Activated CD4-positive, alpha-beta T cell treated with anti-CD3 and anti-CD28 coated beads, Interleukin-2, amount 10 ng/mL, durations not matched to agents 24 days and 14 days (primary cell): ENCODE measurements at places on chromosomes 3 and 15.
A peak's percentile ranks its signal among the peaks of the same experiment; 100 is the strongest.

DNA sequence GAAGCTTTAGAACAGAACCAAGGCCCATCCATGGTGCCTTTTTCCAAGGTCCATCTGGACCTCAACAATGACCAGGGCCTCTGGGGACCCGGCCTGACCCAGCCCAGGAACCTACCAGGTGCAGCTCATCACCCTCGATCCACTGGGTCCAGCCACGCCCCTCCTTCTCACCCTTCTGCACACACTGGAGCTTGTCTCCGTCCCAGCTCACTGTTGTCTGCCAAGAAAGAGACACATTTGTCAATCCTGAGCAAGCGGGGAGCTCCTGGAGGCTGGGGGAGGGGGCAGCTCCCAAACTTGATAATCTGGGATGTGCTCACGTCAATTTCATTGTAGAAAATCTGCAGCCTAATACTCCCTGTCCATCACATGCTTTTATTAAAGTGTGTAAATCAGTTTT is 21.2 kb downstream of the RBP1 start:
- DNase-seq: peak; percentile 17

DNA sequence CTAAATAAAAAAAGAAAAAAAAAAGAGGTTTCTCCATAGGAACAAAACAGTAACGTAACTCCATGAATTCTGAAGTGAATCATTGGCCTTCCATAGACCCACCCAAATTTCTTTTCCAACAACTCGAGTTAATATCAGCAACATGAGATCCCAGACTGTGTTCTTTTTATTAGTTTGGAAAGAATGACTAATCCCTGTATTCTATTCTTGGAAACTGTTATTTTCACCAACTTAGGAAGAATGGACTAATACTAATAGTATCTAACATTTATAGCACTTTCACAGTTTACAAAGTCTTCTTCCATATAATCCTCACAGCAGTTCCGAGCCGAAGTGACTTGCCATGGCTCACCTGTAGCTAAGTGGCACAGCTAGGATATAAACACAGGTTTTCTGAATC is 72.7 kb upstream of the SLC4A7 start:
- DNase-seq: no peak

GRCh38 chr15:38389924-38390542 is 63.9 kb upstream of the FAM98B start:
- peak; percentile 89 for DNase-seq

GRCh38 chr15:62868507-62868906 is 174.0 kb upstream of the TPM1 start:
- DNase-seq: no peak

DNA sequence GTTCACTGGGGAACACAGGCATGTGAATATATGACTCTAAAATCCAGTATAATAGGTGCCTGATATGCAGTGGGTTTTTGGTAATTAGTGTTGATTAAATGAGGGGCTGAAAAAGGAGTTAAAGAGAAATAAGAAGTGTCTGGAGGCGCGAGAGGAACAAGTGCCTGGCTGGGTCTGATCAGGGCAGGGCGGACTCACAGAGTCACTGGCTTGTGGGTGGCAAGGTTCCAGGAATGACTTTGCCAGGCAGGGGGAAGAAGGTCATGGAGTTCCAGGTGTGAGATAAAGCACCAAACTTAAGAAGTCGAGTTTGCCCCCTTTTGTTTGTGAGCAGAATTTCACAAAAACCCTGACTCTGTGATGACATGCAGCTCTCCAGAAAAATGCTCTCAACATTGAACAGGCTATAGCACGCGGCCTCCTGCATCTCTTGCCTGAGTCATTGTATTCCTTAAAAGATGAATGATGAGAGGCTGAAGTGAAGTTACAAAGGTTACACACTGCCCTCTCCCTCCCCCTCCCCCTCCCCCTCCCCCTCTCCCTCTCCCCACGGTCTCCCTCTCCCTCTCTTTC is 63.0 kb upstream of the LMCD1 start:
- no peak for DNase-seq

DNA sequence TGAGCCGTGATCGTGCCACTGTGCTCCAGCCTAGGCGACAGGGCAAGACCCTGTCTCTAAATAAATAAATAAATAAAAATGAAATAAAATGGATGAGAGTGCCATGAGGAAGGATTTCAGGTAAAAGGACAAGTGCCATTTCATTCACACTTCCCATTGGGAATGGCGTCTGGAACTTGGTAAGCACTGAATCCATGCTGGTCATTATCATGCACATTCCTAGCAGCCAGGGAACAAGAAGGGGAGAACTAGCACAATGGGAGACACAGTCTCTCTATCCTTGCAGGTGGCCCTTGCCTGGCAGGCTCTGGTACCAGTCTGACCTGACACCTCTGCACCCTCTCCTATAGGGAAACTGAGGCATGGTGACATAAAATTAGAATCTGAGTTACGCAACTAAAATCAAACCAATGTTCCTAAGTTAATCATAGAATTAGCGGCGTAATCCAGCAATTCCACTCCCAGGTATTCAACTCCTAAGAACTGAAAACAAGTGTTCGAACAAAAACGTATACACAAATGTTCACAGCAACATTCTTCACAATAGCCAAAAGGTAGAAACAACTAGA is 70.8 kb upstream of the MFGE8 start:
- DNase-seq: no peak

GRCh38 chr3:34571714-34572113 is 773.3 kb downstream of the PDCD6IP start:
- DNase-seq: no peak

- no peak for DNase-seq
Observed at GRCh38 chr15:45326741-45327140, 51.6 kb downstream of the GATM start.

GRCh38 chr3:5278666-5279065 is 91.2 kb downstream of the EDEM1 start:
- no peak for DNase-seq

GRCh38 chr3:12338595-12339546 is 50.0 kb downstream of the PPARG start:
- DNase-seq: no peak

DNA sequence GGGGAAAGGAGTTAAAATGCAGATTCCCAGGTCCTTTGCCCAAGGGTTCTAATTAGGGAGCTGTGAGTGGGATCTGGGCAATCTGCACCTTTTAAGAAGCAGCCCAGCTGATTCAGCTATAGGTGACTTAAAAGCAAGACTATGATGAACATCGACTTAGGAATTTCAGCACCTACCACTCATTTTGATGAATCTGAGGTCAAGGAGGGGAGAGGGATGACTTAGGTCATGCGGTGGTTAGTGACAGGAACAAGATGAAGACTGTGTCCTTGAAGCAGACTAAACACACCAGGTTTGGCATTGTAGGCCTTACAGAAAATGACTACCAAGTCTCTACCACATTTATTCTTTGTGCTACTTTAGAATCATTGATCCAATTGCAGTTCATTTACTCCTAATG is 196.3 kb downstream of the DTWD1 start:
- DNase-seq: no peak

GRCh38 chr3:111260878-111261277 is 189.3 kb downstream of the NECTIN3 start:
- DNase-seq: no peak

GRCh38 chr3:111748132-111748531 is 110.9 kb upstream of the PHLDB2 start:
- no peak for DNase-seq

GRCh38 chr3:171376596-171376947 is 83.6 kb downstream of the TNIK start:
- no peak for DNase-seq

- no peak for DNase-seq
Observed at GRCh38 chr3:56119575-56120349, 348.5 kb downstream of the ERC2 start.

DNA sequence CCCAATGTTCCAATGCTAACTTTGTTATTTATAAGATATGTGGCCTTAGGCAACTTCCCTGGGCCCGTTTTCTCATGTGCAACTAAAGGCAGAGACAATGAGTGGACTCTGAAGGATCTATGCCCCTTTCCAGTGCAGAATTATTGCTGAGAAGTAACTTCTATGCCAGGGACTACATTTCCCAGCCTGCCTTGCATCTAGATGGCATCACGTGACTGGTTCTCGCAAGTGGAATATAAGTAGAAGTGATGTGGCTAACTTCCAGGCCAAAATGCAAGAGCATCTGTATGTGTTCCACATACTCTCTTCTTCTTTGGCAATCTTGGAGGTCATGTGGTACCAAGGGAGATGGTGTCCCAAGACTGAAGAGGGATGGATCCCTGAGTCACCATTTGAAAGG is 674.4 kb downstream of the NTRK3 start:
- DNase-seq: no peak

GRCh38 chr15:49462232-49462844 is 39.3 kb downstream of the FGF7 start:
- no peak for DNase-seq

DNA sequence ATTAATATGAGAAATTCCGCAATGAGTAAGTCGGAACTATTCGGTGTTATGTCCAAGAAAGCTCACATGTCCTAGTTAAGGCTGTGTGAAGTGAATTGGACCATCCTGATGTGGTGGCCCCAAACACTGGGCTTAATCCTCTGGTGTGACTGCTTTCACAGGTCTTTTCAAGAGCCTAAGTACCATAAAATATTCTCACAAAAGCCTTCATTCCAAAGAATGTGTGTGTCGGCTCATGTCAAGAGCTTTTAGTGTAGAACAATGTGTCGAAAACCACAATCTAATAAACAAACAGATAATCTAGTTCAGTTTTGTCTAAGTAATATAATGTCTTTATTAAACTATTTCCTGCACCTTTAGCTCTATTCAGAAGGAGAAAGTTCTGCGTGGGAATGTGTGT is 311.4 kb downstream of the LPP start:
- DNase-seq: no peak

- DNase-seq: no peak
Observed at GRCh38 chr15:92407916-92408315, 14.2 kb downstream of the ST8SIA2 start.

DNA sequence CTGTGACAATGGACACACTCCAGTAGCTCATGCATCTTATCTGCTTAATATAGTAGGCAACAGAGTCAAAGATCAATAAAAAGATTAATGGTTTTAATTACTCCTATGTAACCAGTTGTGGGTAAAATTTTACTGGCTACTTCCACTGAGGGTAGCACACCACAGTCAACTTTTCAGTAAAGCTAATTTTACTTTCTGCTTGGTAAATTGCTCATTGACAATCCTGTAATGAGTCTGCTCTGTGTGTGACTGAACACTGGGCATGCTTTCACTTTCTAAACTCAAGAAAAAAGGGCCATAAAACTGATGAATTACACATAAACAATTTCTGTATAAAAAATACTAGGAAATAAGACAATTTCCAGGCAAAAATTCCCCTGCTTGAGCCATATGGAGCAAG is 838.3 kb downstream of the VGLL3 start:
- DNase-seq: no peak

GRCh38 chr3:72690629-72691028 is 157.6 kb downstream of the SHQ1 start:
- no peak for DNase-seq

- DNase-seq: no peak
Observed at GRCh38 chr15:87724330-87724729, 532.2 kb downstream of the NTRK3 start.

- DNase-seq: no peak
Observed at GRCh38 chr3:147049821-147050220, 356.5 kb downstream of the ZIC4 start.

- DNase-seq: no peak
Observed at GRCh38 chr3:30098653-30099455, 507.5 kb upstream of the TGFBR2 start.

DNA sequence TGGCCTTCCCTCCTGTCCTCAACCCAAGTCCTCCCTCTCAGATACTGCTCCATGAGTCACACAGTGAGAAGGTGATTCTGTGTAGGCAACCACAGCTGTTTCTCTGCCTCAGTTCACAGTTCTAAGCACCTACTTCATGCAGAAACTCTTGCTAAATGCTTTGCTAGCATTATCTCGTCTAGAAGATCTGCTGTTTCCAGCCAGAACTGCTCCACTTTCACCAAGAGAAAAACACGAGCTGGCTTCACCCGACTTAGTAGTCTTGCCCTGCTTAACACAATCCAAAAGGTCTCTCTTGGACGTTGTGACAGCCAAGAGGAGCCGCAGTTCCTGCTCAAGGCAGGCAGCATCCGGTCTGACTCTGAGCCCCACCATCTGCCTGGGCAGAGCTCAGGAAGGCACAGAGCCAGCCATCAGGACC is 272.1 kb downstream of the UACA start:
- DNase-seq: peak; percentile 81

DNA sequence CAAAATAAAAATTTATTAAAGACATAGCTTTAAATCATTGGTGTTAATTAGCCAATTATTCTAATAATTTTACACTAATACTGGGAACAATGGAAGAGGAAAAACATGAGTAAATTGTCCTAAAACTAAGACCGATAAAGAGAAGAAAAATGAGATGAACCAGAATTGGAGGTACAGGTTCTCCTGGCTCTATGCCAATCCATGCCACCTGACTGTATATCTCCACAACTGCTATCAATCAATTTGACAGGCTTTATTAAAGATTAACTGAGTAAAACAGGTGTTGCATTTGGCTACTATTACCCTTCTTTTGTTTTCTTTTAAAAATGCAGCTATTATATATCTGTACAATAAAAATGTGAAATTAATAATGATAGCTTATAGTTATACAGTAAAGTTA is 850.0 kb downstream of the CADM2 start:
- no peak for DNase-seq

GRCh38 chr3:196013587-196014487 is 68.1 kb downstream of the TFRC start:
- no peak for DNase-seq

DNA sequence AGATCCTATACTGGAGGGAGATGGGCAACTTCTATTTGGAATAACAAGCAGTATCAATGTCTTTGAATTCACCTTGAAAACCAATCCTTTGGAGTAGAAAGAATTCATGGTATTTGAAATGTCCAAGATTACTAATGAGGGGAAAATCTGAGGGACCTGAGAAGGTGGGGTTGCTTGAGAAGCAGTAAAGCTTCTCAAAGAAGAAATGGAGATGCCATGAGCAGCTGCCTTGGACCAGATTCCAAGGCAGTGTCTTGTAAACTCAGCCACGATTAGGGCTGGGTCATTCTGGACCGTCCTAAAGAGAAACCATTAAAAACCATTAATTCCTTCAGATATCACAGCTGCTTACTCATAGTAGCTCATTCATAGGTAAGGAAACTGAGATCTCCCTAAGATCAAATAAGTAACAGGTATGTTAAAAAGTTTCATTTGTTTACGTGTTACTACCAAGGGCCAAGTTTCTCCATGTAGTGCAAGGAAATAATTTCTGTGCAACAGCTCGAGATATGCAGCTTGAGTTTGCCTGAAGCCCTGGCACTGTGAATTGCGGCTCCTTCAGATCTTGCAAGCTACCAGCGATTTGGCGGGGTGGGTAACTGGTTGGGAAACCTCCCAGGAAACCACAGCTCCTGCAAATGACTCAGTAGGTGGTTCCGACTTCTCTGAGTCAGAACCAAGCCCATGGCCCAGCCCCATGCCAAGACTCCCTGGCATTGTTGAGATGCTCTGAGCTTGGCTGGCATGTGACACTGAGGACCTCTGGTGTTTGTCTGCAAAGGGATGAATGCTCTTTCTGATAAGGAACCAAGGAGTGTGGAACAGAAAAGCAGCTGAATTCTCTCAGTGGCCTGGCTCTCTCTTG is 296.8 kb downstream of the RORA start:
- DNase-seq: peak; percentile 72
